ENCODE measurements at places on chromosomes 12 and 14. TPM values are rescaled to one million over a fixed set of nuclear protein-coding genes. Genes with fewer than 3 reads are reported as not detected.

Gene TMEM132C
- 67.8 TPM for total RNA-seq

Gene RNASE3
- total RNA-seq, result not detected

Gene EIF2S3B
- total RNA-seq, result 0.85 TPM

Gene MMP19
- total RNA-seq, result 68.6 TPM

Gene MYF6
- total RNA-seq, result not detected

Gene KRT79
- total RNA-seq, result not detected

Gene SRGAP1
- 25.0 TPM for total RNA-seq

Gene CLEC1B
- not detected for total RNA-seq

Gene IFNG-AS1
- 0.65 TPM for total RNA-seq

Gene CLEC9A
- not detected for total RNA-seq

Gene SIX4
- total RNA-seq, result 3.3 TPM

Data from subcutaneous adipose tissue (tissue), 4 donors.